ENCODE measurements at places on chromosomes 11 and 22.

DNA sequence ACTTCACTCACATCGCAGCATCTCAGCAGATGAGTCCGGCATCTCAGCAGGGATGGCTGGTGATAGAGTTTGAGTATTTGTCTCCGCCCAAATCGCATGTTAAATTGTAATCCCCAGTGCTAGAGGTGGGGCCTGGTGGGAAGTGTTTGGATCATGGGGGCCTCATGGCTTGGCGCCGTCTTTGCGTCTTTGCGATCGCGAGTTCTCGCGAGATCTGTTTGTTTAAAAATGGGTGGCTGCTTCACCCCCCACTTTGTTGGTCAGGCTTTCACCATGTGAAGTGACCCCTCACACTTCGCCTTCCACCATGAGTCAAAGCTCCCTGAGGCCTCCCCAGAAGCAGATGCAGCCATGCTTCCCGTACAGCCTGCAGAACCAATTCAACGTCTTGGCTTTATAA lies 3.0 kb upstream of the RRP7A start:
- no peak for DNase-seq

DNA sequence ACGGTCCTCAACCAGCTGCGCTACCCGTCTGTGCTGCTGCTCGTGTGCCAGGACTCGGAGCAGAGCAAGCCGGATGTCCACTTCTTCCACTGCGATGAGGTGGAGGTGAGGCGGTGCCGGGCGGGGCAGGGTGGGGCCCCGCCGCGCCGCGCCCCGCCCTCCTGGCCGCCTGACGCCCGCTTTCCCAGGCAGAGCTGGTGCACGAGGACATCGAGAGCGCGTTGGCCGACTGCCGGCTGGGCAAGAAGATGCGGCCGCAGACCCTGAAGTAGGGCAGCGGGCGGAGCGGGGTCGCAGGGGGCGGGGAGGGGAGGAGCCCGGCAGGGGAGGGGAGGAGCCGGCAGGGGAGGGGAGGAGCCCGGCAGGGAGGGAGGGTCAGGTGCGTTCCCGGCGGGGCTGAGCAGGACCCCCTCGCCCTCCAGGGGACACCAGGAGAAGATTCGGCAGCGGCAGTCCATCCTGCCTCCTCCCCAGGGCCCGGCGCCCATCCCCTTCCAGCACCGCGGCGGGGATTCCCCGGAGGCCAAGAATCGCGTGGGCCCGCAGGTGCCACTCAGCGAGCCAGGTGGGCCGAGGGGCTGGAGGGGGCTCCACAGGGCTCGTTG lies 14.7 kb downstream of the EPS8L2 start:
- peak; percentile 93 for DNase-seq

GRCh38 chr22:39570226-39570625 lies 327 bp upstream of the CACNA1I start:
- no peak for DNase-seq

DNA sequence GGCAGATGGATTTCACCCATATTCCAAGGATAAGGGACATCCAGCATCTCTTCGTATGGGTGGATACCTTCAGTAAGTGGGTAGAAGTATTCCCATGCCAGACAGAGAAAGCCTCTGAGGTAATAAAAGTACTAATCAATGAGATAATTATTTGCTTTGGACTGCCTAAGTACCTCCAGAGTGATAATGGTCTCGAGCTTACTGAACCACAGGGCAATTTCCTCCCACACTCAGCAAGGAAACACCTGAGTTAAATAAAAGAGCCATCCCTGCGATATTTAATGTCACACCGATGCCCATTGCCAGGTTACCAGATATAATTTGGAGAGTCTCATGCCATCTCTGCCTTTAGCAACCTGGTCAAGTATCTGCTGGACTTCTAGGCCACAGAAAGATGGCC lies 70.6 kb upstream of the MPEG1 start:
- no peak for DNase-seq

- DNase-seq: peak; percentile 33
These were observed 152.8 kb upstream of the ZBED5 start for GRCh38 chr11:11010624-11011127.

GRCh38 chr11:43941257-43941994 lies 1.0 kb upstream of the C11orf96 start:
- no peak for DNase-seq

DNA sequence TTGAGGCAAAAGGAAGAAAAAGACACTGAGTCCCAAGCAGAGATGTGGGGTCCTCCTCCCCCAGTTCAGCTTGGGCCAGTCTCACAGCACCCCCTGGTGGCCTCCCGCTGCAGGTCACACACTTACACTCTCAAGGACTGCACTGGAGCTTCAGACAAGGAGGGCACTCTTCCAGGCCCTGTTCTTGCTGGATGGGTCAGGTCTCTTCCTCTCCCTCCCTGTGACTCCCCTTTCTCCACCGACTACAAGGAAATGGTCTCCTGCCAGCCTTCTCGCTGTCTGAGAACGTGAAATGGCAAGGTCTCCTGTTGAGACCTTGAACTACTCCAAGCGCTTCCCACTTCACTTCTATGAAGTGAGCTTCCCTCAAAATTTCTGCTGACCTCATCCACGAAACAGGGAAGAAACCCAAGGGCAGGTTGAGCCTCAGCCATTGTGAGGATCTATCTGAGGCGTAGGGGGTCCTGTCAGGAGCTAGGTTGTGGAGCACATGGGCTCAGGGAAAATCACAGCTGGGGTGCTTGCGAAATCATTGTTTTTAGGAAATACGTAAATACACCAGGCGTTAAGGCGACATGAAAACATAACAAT lies 11.2 kb upstream of the IGLL1 start:
- DNase-seq: peak; percentile 44

GRCh38 chr22:48323746-48324145 lies 1503.9 kb downstream of the BRD1 start:
- no peak for DNase-seq

GRCh38 chr11:9700105-9700801 lies 36.4 kb downstream of the SWAP70 start:
- no peak for DNase-seq

GRCh38 chr11:63488789-63489188 lies 2.2 kb downstream of the PLAAT5 start:
- DNase-seq: no peak

GRCh38 chr11:117862019-117862725 lies 14.3 kb downstream of the FXYD6 start:
- no peak for DNase-seq

DNA sequence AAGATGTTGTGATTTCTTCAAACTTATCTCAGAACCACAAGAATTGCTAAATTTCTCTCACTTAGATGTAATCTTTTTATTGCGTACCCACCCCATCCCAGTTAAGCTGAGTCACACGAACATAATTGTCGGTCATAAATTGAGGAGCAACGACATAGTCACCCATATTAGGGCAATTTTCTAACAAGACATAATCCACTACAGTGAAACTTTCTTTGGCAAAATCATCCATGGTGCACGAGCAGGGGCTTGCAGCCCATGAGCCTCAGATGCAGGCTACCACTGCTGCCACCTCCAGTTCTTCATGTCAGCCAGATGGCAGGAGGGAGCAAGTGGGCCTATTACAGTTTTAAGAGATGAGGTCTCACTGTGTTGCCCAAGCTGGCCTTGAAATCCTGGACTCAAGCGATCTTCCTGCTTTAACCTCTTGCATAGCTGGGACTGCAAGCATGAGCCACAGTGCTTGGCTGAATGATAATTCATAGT lies 70.3 kb upstream of the GRK2 start:
- DNase-seq: no peak

DNA sequence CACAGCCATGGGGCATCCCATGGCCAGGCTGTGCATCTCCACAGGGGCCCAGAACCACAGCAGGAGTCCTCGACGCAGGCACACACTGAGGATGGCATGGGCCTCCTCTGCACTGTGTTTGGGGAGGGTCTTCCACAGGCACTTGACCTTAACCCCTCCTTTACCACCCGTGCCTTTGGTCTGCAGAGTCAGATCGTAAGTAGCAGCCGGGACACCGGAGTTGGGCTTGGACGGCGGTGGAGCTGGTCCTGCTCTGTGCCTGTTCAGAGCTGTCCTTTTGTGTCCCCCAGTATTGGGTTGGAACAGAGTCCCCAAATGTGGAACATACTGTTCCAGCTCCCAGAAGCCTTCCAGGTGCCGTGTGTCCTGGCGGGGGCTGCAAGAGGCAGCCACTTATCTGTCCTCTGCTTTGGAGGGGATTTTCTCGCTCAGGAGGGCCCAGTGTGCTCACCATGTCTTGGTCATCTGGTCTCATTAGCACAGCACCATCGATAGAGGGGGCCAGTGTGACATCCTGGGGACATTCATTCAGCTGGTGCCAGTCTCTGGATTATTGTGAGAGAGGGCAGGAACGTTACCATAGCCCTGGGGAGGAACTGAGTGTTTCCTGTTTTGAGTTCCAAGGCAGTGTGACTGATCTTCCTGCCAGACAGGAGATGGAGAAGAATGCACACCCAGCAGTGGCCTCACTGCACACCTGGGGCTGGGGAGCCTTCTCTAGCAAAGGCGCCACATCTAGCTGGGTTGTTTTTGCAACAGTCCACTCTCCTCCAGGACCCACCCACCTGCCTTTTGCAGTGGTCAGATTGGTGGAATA lies 12.4 kb downstream of the CRELD2 start:
- peak; percentile 93 for DNase-seq

GRCh38 chr11:65452806-65453490 lies 30.4 kb downstream of the NEAT1 start:
- DNase-seq: peak; percentile 55

- no peak for DNase-seq
These were observed 10.4 kb downstream of the SMCO4 start for GRCh38 chr11:93532806-93533205.

DNA sequence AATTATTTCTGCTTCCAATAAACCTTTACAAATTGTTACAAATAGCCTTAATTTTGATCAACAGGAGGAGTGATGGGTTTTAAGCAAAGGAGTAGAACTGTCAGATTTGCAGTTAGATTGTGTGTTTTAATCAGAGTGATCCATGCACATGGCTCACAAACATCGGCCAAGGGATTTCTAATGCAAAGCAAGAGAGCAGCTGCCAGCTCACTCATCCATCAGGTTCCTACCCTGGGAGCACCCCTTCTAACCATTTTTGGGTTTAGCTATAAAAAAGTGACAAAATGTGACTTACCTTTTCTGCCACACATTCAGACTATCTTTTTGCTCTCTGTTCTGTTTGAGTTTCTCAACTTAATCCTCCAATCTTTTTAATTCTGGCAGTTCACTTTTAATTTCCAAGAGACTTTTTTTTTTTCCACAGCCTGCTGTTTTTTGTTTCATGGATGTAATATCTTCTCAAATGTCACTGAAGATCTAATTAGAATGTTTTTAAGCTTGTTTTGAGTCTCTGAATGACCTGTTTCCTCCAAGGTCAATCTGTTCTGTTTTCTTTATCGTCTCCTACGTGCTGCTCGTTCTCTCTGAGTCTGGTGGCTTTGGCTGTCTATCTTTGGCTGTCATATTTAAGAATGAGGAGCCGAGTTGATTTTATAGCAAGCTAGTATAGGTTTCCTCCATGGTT lies 6.0 kb downstream of the IZUMO1R start:
- DNase-seq: no peak

DNA sequence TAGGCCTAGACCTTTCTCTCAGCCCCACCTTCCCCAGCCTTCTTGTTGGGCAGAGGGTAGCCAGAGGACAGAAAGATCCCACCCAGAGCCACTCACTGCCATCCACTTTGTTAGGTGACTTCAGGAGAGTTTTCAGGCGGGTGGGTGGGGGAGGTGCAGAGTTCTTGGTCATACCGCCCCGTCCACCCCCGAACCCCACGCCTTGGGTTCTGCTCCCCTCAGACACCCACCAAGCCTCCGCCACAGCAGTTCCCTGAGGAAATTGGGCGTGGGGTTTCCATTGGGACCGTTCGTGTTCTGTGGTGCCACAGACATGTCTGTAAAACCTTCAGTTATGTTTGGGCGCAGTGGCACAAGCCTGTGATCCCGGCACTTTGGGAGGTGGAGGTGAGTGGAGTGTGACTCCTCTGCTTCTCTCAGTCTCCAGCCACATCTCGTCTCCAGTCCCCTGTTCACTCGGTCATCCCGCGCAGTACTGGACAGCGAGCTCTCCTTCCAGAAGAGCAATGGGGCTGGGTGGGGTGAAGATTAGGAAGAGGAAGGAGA lies 1.5 kb downstream of the MIF start:
- DNase-seq: no peak

GRCh38 chr11:9972989-9973388 lies 309.1 kb downstream of the SWAP70 start:
- peak; percentile 69 for DNase-seq

- no peak for DNase-seq
These were observed 20.0 kb downstream of the PATE3 start for GRCh38 chr11:125807909-125808308.

GRCh38 chr11:2474059-2474901 lies 29.5 kb downstream of the KCNQ1 start:
- peak; percentile 65 for DNase-seq

DNA sequence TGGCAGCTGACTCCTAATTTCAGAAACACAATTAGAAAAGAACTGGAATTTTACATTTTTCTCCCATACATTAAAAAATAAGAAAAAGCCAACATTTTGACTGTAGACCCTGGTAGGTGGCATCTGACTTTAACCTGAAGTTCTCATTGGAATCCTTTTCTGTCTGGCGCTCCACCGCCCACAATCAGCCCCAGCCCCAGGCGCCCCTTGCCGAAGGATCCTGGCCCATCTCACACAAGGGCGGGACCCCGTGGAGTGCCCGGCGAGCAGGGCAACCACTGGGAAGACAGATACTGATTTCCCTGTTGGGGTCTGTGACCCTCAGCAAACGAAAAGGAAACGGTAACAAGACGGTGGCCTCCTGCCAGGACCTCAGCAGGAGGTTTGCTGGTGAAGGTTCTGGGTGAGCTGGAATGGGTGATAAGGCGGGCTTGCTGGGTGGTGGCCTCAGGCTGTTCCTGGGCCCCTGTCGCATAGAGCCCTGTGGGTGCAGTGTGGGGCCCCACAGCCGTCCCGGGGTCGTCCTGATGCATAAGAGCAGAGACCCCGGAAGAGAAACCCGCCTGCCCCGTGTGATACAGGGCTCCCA lies 15.7 kb downstream of the TSPO start:
- DNase-seq: no peak

- DNase-seq: no peak
These were observed 89.1 kb downstream of the MTMR3 start for GRCh38 chr22:29972121-29972520.

- no peak for DNase-seq
These were observed 206.3 kb upstream of the BLID start for GRCh38 chr11:122322329-122322728.

GRCh38 chr11:43697679-43698078 lies 17.1 kb downstream of the HSD17B12 start:
- no peak for DNase-seq

DNA sequence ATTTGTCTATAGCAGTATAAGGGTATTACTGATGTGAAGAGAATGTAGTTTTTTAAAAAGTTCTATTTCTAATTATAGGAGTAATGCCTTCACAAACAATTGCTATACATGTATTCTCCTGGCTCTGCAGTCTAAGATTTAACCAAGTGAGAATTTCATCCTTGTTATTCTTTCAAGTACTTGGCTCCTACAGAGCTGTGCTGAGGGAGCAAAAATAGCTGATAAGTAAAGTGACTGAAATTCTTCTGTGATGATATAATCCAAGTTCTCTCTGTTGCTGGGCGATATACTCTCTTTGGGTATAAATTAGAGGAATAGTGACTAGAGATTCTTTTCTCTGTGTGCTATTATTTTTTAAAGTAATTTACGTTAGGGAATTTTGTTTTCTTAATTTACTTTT lies 68.0 kb downstream of the PGR start:
- DNase-seq: no peak

Data from DMS53 (cell line).